ENCODE measurements at places on chromosomes 2 and 18.

GRCh38 chr18:35968278-35968880 is 4.1 kb upstream of the RMP24 start:
- DNase-seq = no peak

DNA sequence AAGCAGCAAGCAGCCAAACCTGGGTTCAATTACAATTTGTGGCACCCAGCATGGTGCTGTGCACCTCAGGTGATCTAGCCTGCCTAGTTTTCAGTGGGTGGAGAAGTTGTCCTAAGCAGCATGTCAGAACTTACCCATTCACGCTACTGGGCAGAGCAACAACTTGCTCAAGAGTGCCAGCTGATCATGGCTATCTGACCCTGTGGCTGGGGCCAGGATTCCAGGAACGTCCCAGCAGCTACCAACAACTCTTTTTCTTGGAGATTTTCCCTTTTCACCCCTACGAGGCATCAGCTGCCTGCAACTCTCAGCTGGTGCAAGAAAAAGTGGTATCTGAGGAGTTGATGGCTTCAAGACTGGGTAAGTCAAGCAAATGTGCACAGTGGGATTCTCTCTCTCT is 83.5 kb downstream of the SH3YL1 start:
- no peak for DNase-seq

DNA sequence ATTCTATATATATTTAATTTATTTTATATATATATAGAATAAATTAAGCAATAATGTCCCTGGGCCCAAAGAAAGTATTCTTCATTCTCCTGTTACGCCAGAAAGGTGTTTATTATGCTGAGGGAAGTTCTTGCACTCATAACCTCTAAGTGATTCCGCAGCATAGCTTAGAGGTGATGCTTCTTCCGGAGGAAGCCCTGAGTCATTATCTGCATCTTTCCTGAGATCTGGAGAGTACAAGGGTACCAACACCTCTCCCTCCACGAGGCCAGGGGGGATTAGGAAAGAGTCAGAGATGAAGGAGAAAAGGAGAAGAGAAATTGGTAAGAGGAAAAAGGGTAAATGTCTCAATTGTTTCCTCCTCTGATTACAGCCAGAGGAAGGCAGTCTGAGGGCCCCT is 43.1 kb upstream of the RTN4 start:
- DNase-seq = no peak

- DNase-seq = no peak
These were observed 396.8 kb upstream of the UBE2E3 start for GRCh38 chr2:180583441-180584140.

DNA sequence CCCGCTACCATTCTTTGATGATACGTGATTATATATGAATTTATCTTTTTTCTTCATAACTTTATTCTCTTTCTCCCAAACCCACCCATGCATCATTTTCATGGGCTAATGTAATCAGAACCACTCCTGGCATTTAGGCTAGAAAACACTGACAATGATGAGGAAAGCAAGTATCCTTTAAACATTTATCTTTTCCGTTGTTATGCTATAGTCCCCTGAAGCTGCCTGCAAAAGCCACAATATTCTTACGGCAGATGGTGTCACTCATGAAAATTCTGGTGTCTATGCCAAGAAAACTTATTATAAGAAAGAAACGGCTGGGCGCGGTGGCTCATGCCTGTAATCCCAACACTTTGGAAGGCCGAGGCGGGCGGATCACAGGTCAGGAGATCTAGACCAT is 221.8 kb upstream of the CTAGE1 start:
- no peak for DNase-seq
